ENCODE measurements at places on chromosomes 4 and X.

GRCh38 chr4:113331811-113332210 lies 282.4 kb downstream of the ANK2 start:
- no peak for DNase-seq

GRCh38 chrX:129686422-129686948 lies 31.7 kb upstream of the APLN start:
- DNase-seq = no peak

GRCh38 chrX:1165535-1166196 lies 46.8 kb downstream of the CRLF2 start:
- DNase-seq = no peak

DNA sequence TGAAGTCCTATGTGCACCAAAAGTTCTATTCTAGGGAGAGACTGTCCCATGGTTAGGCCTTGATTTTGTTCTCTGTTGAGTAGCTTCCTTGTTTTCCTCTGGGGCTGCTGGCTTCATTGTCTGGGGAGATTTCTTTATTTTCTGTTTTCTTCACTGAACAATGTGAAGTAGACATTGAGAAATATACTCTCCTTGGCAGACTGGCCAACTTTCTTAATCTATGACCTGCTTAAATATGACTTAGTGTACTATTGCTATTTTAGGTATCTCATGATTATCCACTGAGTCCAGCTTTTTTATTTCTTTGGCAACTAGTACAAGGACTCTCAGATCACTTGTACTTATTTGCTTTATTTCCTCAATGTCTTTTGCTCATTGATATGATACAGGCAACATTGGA lies 1594.6 kb downstream of the ARAP2 start:
- no peak for DNase-seq

- DNase-seq = no peak
Measured at GRCh38 chr4:127643791-127644190, 11.0 kb downstream of the INTU start.

- DNase-seq = no peak
Measured at GRCh38 chr4:189773909-189774308, 166.8 kb upstream of the FRG1 start.

- no peak for DNase-seq
Measured at GRCh38 chrX:14243823-14244222, 214.1 kb upstream of the GEMIN8 start.

All from T-helper 9 cell (primary cell).